HCEC 1CT (cell line): ENCODE measurements at places on chromosomes 1 and 21.

DNA sequence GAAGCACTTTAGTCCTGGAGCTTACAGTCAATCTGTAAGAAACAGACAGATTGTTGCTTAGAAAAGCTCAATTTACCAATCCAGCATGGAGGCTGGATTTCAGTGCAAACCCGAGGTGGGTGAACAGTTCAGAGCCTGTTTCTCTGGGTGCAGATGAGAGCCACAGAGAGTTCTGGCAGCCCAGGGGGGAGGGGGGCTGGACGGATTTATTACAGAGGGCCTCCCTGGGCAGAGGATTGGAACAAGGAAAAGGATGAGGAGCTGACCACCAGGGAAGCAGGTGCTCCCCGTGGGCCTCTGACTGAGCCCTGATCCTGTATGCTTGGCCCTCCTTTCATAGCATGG lies 38.0 kb upstream of the EPS8L3 start:
- no peak for DNase-seq

DNA sequence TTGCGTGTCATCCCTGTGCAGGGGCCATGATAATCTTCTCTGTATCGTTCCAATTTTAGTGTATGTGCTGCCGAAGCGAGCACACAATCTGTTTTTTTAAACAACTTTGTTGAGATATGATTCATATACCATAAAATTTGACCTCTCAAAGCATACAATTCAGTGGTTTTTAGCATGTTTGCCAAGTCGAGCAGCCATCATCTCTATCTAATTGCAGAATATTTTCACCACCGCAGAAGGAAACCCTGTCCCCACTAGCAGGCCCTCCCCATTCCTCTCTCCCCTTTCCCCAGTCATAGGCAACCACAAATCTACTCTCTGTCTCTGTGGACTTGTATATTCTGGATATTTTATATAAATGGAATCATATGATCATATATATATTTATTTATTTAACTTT lies 78.7 kb upstream of the TINAGL1 start:
- DNase-seq, result peak; percentile 70

- no peak for DNase-seq
These were observed 119.8 kb downstream of the PLA2G4A start for GRCh38 chr1:186948535-186948934.

DNA sequence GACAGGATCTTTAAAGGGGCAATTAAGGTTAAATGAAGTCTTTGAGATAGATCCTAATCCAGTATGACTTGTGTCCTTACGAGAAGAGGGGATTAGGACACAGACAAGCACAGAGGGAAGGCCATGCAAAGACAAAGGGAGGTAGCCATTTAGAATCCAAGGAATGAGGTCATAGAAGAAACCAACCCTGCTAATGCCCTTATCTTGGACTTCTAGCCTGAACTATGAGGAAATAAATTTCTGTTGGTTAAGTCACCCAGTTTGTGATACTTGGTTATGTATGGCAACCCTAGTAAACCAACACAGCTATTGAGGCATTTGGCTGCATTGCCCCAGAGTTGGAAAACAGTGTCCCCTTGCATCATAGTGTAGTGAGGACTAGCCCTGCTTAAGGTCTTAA lies 121.3 kb downstream of the MAST2 start:
- no peak for DNase-seq

- DNase-seq, result no peak
These were observed 3.8 kb downstream of the IL22RA1 start for GRCh38 chr1:24139222-24139489.

DNA sequence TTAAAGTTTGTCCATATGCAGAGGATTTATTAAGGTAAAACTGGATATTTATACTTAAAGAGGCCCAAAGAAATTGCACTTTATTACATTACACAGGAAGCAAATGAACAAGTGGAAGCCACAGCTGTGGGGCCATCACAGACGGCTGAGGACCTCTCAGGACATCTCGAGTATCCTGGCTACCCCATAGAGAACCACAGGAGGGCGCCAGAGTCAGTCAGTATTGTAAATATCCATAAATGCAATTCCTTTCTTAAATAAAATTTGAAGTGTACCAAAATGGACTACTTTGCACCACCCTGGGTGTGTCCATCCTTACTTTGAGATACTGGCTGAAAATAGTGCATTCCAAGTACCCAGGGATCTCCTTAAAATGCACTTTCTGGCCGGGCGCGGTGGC lies 257.2 kb downstream of the MRPL39 start:
- peak; percentile 35 for DNase-seq

- DNase-seq, result no peak
These were observed 113.8 kb downstream of the KCND3 start for GRCh38 chr1:111875640-111876039.

DNA sequence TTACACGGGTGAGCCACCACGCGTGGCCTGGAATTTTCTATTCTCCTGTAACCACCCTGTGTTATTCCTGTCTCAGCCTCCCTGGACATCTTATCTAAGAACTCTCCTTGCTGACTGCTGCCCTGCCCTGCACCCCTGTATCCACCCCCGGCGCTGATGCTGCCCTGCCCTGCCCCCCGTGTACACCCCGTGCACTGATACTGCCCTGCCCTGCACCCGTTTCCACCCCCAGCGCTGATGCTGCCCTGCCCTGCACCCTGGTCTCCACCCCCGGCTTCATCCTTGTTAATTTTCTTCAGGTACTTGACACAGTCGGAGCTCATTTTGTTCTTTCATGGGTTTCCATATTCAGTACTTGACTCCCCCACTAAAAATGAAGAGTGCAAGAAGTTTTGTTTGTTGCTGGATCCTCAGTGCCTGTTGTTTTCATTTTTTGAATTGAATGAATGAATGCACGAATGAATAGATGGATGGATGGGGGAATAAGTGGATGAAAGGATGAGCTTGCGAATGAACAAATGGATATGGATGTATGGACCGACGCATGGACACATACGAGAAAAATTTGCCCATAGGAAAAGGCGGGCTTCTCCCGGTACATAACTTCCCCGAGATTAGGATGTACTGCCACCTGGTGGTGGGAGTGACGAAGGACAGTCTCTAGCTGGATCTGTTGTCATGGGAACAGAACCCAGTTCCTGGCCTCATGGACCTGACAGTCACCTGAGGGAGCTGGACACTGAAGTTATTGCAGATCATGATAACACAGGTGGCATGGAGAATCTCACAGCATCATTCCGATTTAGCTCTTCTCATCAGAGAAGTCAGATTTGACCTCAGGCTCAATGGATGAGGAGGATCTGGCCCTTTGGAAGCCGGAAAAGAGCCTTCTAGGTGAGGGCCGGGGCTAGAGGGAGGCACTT lies 14.9 kb downstream of the AADACL4 start:
- DNase-seq, result peak; percentile 67

GRCh38 chr1:29629814-29630516 lies 393.6 kb downstream of the PTPRU start:
- no peak for DNase-seq

DNA sequence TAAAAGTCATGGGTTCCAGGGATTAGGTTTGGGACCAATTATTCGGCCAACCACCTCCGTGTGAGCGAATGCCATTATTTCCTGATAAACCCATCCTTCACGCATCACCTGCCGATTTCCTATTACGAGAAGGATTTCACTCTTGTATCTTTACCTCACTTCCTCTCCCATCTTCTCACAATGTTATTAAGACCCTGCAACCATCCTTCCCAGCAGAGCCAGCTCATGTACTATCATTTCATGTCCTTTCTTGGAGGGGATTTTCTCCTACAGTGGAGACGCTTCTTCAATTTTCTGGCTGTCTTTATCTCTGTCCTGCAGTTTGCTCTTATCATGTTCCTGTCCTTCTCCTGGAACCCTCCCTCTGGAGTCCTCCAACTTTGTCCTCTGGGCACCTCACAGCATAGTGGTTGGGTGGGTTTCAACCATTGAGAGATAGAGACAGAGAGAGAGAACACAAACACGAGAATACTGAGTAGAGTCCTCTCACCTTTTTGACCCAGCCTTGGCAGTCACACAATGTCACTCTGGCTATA lies 192.2 kb downstream of the DYRK1A start:
- no peak for DNase-seq

- DNase-seq, result no peak
These were observed 54.6 kb downstream of the TGFBR3 start for GRCh38 chr1:91831132-91831930.

GRCh38 chr1:52472384-52472783 lies 68.0 kb downstream of the PRPF38A start:
- DNase-seq, result no peak

- DNase-seq, result no peak
These were observed 51.1 kb upstream of the LDLRAP1 start for GRCh38 chr1:25492323-25492722.

GRCh38 chr1:67322442-67322841 lies 14.8 kb downstream of the IL12RB2 start:
- DNase-seq, result no peak

GRCh38 chr1:35319988-35320713 lies 51.6 kb downstream of the ZMYM4 start:
- DNase-seq, result no peak

DNA sequence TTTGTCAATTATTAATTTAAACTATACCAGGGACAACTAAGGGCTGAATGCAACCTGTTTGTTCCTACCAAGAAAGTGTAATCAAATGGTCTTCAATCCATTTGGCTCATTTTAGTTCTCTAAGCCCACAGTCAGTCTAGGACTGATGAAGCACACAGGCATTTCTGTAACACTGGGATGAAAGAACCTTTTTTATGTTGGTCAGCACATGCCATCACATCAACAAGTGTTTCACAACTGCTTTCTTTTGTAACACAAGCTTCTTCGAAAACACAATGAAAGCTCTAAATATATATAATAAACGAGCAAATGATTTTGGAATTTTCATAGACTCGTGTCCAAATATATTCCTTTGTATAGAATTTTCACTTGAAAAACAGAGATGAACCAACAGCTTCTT lies 28.8 kb downstream of the HEATR1 start:
- peak; percentile 43 for DNase-seq

- DNase-seq, result no peak
These were observed 184.4 kb downstream of the FCRL5 start for GRCh38 chr1:157367870-157368269.

- no peak for DNase-seq
These were observed 45.9 kb upstream of the MYOCOS start for GRCh38 chr1:171576144-171576543.

DNA sequence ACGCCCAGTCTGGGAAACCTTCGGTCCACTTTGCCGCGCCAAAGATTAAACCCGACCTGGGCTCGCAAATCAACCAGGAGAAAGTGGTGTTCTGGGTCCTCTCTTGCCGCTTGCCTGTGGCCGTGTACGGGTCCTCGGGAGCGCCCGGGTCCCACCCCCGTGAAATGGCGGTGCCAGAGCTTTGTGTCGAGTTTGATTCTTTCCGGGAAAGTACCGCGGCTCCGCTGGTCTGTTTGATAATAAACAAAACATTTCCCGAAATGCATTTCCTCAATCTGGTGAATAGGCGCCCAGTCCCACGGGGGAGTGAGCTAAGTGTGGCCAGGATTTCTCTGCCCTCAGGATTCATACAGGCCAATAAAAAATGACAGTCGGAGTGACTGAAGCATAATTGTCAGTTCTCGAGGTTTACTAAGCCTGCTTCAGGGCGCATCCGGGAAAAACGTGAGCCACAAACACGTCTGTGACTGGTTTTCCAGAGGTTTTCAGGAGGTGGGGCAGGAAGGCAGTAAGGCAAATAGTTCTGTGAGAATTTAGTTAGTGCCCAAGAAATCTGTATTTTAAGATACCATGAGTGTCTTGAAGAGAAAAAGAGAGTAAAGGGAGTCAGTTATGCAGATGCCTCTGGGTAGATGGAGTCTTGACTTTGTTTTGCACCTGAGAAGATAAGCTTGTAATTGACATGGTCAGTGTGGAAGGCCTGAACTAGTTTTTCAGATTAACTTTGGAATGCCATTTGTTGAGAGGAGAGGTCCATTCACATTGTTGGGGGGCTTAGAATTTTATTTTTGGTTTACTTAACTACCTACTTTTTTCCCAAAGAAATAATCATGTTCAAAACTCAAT lies 675 bp downstream of the IFNAR1 start:
- peak; percentile 55 for DNase-seq

DNA sequence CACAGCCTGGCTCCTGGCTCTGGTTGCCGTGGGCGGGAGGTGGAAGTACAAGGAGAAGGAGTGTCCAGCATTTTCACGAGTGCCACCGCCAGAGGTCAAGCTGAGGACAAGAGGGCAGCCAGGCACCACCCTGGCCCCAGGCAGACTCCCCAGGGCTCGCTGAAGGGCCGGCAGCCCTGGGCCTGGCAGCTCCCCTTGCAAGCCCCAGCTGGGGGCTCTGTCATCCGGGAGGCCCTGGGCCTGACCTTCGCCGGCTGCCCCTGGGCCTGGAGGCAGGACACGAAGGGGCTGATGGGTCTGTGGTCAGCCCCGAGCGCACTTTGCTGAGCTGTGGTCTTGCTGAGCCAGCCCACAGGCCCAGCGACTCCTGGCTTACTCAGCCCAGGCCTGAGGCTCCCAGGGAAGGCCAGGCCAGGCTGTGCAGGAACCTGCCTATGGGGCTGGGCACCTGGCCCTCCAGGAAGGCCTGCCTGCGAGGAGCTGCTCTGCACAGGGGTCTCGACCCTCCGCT lies 74.8 kb downstream of the MORN1 start:
- no peak for DNase-seq

- no peak for DNase-seq
These were observed 11.9 kb downstream of the MX2 start for GRCh38 chr21:41373763-41374162.

- no peak for DNase-seq
These were observed 16.5 kb upstream of the OR2B11 start for GRCh38 chr1:247474367-247474766.

GRCh38 chr1:6466023-6466422 lies at the start of gene TNFRSF25:
TSS of gene TNFRSF25 (minus strand) at chr1:6466173. CDS start at chr1:6466107, 66 bp downstream.
- no peak for DNase-seq

DNA sequence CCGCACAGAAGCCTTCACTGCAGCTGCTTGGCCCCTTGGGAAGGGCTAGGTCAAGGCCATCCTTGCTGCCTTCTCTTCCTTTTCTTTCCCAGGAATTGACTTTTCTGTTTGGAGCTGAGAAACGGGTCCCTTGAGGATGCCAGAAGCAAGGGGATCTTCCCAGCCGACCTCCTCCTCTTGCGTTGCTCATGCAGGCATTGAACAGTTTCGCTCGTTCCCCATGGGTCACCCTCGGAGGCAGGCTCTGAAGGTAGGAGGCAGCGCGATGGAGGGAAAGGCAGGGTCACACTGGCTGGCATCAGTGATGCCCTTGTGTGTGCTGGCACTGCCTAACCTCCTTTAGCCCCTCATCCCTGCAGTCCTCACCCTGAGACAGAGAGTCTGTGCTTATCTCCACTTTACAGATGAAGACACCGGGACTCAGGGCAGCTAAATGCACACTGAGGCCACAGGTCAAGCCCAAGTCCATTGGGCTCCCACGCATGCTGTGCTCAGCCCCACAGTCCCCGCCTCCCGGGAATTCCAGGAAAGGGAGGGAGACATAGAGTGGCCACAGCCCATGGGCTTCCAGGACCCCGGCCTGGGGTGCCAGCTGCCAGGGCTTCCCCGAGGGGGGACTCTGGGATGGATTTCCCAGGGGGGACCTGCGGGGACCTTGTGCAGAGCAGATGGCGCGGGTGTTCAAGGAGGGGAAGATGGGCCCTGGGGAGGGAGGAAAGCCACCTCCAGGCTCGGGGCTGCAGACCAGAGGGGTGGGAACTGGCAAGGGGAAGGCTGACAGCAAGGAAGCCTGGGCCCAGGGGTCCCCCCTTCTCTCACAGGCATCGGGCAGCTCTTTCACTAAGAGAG lies 90.2 kb downstream of the SPSB1 start:
- DNase-seq, result no peak
